ENCODE measurements at places on chromosomes 12 and 14.

- DNase-seq: peak; percentile 93
Observed at GRCh38 chr12:88298761-88299242, 156.7 kb downstream of the TMTC3 start.

DNA sequence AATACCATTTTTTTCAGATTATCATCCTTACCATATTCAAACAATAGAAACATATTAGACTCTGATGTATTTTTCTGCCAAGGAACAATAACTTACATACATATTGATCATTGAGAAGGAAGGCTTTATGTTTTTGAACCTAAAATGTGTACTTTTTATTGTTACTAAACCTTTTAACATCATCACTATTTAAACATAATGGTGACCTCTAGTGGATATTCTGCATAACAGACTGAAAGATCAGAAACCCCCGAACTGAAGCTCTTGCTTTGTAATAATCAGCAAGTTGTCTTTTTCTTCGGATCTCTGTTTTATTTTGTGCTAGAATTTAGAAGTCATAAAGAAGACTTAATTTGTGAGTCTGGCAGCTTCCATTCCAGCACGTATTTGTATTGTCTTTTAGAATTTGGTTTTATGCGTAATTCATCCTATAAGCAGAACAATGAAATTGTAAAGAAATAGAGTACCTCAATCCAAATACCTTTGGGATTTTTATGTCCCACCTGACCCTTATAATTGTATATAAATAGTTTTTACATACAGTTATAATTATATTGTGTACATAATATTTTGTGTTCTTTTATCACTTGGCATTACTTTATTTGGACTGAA lies 125.9 kb upstream of the ATF1 start:
- DNase-seq: peak; percentile 59

DNA sequence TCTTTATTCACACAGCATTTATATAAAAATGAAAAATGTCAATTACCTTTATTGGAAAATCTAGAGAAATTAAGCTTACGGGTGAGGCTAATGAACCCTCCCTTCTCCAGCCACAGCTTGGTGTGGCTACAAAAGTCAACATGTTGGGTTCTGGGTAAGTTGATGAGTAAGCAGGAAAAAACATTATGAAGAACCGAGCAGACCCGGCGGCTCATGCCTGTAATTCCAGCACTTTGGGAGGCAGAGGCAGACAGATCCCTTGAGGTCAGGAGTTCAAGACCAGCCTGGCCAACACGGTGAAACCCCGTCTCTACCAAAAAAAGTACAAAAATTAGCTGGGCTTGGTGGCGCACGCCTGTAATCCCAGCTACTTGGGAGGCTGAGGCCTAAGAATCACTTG lies 10.9 kb downstream of the NAA25 start:
- DNase-seq: peak; percentile 28

- peak; percentile 43 for DNase-seq
Observed at GRCh38 chr12:102095677-102096263, 24.1 kb downstream of the NUP37 start.

DNA sequence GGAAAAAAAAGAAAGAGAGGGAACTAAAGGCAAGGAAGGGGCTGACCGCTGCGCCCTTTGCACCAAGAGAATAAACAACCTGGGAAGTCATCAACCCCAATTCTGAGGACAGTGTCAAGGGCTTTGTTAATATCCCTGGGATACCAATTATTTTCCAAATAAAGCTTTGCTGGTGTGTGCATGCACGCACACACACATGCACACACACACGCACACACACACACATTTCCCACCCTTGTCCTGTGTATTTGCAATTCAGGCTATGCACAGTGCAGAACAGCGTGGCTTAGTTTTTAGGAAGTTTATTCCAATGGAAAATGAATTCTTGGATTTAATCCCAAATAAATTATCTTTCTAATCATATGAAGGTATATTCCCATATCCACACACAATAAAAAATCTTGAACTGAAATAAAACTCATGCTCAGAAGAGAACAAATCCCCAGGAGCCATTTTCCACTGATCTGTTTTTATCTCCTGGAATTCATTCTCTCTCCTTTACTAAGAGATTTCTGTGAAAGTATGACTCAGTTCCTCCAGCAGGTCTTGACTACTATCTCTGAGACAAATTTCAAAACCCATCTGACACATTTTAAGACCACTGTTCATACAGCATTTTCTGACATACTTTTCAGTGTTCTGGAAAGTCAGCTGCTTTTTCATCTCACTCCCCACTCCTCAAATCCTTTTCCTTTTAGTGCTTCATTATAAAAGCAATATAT lies 334.4 kb upstream of the ATP2B1 start:
- no peak for DNase-seq

DNA sequence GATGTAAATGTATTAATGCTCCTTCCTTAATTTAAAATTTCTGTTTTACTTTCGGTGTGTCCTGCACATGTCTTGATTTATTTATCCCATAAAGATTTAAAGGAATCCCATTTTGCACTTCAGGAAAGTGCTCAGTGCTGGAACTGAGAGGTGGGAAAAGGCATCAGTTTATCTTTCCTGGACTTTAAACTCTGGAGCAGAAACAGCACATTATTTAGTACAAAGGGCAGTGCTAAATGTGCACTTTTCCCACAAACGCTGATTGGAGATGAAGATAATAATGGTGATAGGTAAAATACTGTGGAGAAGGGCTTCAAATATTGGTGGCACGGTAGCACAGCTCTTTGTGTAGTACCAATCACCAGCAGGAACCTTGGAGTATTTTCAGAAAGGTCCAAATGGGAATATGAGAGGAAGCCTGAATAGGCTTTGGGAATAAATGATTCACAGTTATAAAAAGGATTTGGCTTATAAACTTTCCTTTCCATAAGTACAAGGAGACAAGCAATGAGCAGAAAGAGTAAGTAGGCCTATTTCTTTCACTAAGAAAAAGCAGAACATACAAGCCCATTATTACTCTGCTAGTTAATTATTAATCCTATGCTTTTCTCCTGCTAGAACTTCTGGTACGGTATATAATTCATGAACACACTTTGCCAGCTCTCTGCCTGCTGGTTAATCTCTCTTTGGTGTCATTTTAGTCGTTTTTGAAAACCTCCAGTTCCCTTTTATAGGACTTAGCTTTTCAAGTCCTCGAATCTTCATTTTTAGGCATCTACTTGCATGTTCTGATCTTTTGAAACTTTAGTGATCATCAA lies 58.3 kb downstream of the SLC15A5 start:
- no peak for DNase-seq

- DNase-seq: no peak
Observed at GRCh38 chr14:100440758-100441203, 117.6 kb downstream of the SLC25A47 start.

DNA sequence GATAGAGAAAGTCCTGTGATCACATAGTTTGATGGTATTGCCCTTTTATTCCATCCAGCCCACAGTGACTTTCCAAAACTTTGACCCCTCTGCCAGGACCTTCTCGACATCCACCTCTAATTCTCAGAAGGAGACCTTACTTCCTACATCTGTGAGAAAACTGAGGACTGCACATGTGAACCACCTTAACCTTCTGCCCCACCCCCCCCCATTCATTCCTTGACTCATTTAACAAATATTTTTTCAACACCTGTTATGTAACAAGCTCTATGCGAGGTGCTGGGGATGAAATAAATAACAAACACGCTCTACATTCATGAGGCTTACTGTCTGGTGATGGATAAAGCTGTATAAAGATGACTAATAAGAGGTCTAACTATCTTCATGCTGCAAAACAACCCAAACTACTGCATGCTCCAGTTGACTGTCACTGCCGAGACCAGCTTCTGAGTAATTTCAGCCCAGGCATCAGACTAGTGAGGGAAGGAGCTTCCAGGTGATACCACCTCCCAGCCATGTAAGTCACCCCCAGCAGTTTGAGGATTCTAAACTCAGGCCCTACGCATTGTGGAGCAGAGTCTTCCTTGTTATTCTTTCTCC lies 1.9 kb upstream of the HAL start:
- DNase-seq: no peak

DNA sequence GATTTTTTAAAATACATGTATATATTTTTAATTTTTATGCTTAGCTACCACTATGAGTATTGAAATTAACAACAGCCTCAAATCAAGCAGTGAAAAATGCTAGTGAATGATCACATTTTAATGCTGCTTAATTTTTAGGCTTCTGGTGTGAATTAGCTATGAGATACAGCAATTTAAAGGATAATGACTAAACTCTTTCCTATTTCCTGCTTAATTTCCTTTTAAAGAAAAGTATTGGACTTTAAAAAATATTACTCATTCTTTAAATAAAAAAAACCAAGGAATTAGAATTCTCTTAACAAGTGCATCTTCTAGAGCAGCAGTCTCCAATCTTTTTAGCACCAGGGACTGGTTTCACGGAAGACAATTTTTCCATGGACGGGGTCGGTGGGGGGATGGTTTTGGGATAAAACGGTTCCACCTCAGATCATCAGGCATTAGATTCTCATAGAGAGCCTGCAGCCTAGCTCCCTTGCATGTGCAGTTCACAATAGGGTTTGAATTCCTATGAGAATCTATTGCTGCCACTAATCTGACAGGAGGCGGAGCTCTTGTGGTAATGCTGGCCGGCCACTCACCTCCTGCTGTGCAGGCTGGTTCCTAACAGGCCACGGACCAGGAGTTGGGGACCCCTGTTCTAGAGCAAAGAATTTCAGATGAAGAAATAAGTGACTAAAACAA lies 18.6 kb upstream of the NTN4 start:
- DNase-seq: no peak

DNA sequence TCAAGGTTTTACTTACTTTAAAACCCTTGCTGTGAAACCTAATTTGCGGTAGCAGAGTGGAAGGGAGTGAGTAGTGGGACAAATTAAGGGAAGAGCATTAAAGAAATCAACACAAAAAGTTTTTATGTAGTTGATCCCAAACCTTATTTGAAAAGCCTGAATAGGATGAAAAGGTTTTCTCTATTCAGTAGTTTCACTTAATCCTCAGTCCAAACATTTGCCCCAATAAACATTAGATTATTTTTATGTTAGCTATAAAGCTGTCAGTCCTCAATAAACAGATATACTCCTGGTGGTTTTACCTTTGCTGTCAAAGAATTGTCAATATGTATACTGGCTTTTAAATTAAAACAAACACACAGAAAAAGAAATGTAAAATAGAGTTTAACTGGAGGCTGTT lies 136.0 kb downstream of the PAX9 start:
- DNase-seq: no peak

- no peak for DNase-seq
Observed at GRCh38 chr12:68536885-68537485, 73.7 kb upstream of the RAP1B start.

GRCh38 chr12:120904197-120904773 lies at the start of gene SPPL3:
Gene SPPL3, minus strand, starts transcription at chr12:120904358. Its CDS starts 491 bp downstream, at chr12:120903867.
- peak; percentile 97 for DNase-seq

GRCh38 chr14:61121355-61121787 lies 140.3 kb downstream of the SLC38A6 start:
- no peak for DNase-seq

GRCh38 chr12:104686196-104686595 lies 229.4 kb downstream of the CHST11 start:
- DNase-seq: no peak

GRCh38 chr14:71115306-71115705 lies 208.0 kb downstream of the PCNX1 start:
- no peak for DNase-seq

- peak; percentile 7 for DNase-seq
Observed at GRCh38 chr12:112473056-112473455, 54.3 kb downstream of the PTPN11 start.

GRCh38 chr14:39621223-39621622 lies 189.0 kb upstream of the FBXO33 start:
- no peak for DNase-seq

DNA sequence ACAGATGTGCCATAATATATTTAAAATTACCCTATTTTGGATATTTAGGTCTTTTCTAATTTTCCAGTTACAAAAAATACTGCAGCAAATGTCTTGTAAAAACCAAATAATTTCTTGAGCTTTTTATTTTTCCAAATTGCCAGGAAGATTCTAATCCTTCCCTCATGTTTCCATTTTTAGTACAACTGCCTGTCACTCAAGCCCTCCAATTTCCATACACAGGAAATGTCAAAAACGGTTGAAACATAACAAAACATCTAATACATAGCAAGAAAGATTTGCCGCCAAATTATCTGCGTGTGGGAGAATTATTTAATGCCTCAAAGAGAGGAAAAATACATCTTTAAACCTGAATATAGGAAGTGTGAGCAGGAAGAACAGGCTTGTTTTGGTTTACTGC lies 2.3 kb upstream of the FOXJ2 start:
- no peak for DNase-seq

DNA sequence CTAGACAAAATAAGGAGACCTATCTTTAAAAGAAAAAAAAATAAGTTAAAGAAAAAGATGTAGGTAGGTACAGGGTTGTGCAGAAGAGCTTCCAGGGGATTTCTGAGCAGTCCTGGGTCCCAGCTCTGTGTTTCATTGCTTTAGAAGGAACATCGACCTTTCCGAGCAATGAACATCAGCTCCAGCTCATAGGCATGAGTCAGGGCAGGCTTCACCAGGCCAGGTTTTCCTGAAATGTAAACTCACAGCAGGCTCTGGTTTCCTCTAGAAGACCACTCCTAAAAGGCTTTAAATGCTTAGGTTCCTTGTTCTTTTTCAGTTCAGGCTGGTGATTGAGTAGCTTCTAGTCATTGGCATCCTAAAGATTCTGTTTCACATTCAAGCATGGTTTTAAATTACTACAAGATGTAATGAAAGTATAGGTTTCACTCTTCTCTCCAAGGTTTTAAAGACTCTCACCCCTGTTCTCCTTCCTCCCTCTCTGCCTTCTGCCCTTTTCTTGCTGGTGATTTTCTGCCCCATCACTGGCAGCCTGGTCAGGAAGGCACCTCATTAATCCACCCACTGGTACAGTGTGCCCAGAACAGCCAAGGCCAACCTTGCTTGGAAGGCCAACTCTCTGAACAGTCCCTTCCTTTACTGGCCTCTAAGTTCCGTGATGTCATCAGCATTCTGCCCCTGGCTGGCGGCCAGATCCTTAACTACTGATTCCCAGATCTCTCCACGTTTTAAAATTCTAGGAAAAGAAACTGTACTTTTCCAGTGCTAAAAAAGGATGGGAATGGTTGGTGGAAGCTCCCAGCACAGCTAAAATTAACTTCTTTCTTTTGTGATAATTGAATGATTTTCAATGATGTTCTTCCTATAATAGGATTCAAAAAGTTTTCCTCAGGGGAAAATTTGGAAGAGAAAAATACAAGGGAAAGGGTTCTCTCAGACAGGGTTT lies 109.4 kb upstream of the HIF1A start:
- peak; percentile 67 for DNase-seq

- DNase-seq: no peak
Observed at GRCh38 chr12:77722536-77722935, 108.2 kb upstream of the NAV3 start.

- peak; percentile 62 for DNase-seq
Observed at GRCh38 chr12:108638141-108638827, 4.6 kb upstream of the SELPLG start.

All from astrocyte of the hippocampus (primary cell).